ENCODE measurements at places on chromosomes 7 and 10. TPM values are rescaled to one million over a fixed set of nuclear protein-coding genes. Genes with fewer than 3 reads are reported as not detected.

The NDUFA5 gene
- total RNA-seq = 76.5 TPM

DNA sequence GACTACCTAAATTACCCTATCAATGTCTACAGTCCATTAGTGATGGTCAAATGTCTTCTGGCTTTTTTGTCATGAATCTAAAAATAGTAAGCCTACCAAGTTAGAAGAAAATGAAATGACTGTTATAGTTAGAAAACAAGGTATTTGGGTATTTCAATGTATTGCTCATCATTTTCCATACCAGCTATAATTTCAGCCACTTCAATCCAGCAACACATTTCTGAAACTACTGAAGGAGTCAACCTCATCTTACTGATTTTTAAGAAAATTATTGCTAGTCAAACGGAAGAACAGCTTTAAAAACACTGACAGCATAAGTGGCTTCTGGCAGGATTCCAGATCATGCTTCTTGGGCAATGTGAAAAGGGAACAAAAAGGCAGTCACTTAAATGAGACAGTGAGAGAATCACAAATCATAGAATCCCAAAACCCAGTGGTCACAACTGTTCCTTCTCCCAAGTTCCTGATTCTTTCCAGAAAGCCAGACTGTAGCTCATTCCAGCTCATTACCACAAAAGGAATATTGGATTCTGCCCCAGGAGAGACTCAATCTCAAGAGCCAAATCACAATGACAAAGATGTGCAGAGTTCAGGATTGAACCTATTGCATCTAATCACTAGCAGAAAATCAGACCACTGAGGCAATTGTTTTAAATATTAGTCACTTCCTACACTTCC is 61.2 kb upstream of the LRRN3 start:
- no peak for DNase-seq

The PODXL gene
- 727 TPM for total RNA-seq

The PILRA gene
- total RNA-seq = 3.3 TPM

The TMEM236 gene
- not detected for total RNA-seq

The TACC2 gene
- 54.8 TPM for total RNA-seq

DNA sequence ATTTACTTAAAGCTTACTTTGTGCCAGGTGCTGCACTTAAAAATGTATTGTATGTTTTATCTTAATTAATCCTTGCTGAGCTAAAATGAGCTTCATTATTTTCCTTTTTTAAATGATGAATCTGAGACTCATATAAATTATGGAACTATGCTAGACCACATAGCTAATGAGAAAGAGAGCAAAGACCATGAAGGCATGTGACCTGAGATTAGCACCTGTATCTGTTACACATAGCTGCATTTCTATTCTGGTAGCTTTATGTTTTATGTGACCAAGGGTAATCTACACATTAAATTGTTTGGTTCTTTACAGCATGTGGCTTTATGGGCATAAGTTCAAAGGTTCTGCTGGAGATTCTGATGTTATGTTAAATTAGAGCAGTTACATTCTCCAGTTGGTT is 839.1 kb upstream of the SORCS1 start:
- no peak for DNase-seq

GRCh38 chr7:117262546-117262945 is 60.3 kb downstream of the WNT2 start:
- DNase-seq = no peak

GRCh38 chr10:24215196-24215595 is 6.3 kb downstream of the KIAA1217 start:
- no peak for DNase-seq

The XRCC2 gene
- total RNA-seq = 22.8 TPM

The ABCB1 gene
- total RNA-seq = 0.15 TPM

- DNase-seq = no peak
Measured at GRCh38 chr7:5203183-5203537, 13.1 kb downstream of the WIPI2 start.

Data from H9 (cell line).